ENCODE measurements at places on chromosomes 12 and 14.

DNA sequence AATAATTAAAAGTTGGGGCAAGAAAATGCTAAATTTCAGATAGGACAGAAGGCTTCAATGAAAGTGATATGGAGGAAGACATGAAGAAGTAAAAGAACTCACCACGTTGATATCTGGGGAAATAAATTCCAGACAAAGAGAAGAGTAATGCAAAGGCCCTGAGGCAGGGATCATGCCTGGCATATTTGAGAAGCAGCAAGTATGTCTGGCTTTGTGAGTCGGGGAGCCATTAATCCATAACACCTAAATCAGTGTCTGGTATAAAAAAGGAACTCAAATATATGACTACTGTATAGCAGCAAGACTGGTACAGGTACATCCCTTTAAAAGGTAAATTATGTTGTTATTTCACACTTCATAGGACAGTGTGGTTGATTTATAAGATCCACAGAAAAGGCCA lies 16.4 kb downstream of the BAZ1A start:
- H3K27ac ChIP-seq, result no peak overlapping the region
- H3K36me3 ChIP-seq, result peaks cover 52% of the 10 kb centered on the region
- peaks cover 33% of the 10 kb centered on the region for H3K4me1 ChIP-seq
- H3K27me3 ChIP-seq, result no peaks in the 10 kb centered on the region

DNA sequence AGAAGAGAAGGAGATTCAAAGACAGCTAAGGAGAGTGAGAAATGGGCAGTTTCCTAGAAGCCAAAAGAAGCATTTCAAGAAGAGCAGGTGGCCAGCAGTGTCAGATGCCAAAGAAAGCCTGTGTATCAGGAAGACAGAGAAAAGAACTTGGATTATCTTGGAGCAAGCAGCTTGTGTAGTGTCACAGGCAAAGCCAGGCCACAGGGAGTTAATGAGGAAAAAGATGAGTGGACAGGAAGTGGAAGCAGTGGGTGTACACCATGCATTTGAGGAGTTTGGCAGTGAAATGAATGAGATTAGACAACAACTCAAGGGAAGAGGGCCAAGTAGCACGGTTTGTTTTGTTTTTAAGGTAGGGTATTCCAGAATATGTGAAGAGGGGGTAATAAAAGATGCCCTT lies 5.6 kb upstream of the MYH7 start:
- peaks cover 3% of the 10 kb centered on the region for H3K36me3 ChIP-seq
- peaks cover 21% of the 10 kb centered on the region for H3K27me3 ChIP-seq
- no peak overlapping the region for H3K27ac ChIP-seq
- H3K4me1 ChIP-seq, result no peaks in the 10 kb centered on the region
- no peak overlapping the region for H3K4me3 ChIP-seq
- DNase-seq, result no peak

DNA sequence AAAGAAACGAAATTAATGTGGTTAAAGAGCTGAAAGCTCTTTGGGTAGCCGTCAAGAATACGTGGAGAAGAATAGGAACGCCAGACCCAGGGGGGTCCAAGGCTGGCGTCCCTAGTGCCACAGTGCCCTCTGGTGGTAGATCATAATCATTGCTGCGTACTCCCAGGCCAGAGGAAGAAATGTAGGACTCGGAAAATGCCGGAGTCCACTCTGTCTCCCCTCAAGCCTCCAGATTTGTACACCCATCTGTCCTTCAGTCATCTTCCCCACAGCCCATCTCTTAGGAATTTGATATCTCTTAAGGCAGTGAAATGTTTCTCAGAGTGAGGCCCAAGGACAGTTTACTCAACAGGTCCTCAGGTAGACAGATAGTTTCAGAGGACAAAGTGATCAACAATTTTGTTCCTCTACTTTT lies 25.4 kb upstream of the PLEKHG6 start:
- H3K27me3 ChIP-seq, result peaks cover 26% of the 10 kb centered on the region
- no peak overlapping the region for H3K4me3 ChIP-seq
- peaks cover 4% of the 10 kb centered on the region for H3K36me3 ChIP-seq
- peaks cover 4% of the 10 kb centered on the region for H3K4me1 ChIP-seq
- no peak overlapping the region for H3K27ac ChIP-seq

GRCh38 chr12:5864301-5864700 lies 80.8 kb downstream of the ANO2 start:
- no peaks in the 10 kb centered on the region for H3K4me1 ChIP-seq
- H3K36me3 ChIP-seq, result no peaks in the 10 kb centered on the region
- no peak overlapping the region for H3K27ac ChIP-seq
- H3K4me3 ChIP-seq, result no peak overlapping the region
- peaks cover 21% of the 10 kb centered on the region for H3K27me3 ChIP-seq

DNA sequence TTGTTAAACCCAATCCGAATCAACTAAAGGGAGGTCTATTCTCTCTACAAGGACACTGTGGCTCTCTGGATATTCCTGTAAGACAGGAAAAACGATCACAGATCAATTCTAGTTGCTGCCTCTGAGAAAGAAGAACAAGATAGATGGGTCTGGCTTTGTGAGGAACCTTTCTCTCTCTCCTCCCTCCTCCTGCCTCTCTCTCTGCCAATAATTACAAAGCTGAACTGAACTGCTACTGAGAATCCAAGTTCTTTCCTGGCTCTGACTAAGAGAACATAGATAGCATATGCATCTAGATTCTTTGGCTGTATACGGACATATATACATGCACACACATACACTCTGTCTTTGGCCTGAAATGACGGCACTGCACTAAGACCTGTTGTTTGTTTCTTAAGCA lies 27.6 kb downstream of the ETV6 start:
- H3K27ac ChIP-seq, result no peak overlapping the region
- H3K4me3 ChIP-seq, result no peak overlapping the region
- H3K36me3 ChIP-seq, result peaks cover 3% of the 10 kb centered on the region
- H3K27me3 ChIP-seq, result no peaks in the 10 kb centered on the region

GRCh38 chr14:20662968-20663732 lies 21.2 kb upstream of the RNASE4 start:
- H3K4me3 ChIP-seq, result peak overlapping the region; percentile 88
- H3K4me1 ChIP-seq, result peaks cover 26% of the 10 kb centered on the region
- peaks cover 18% of the 10 kb centered on the region for H3K36me3 ChIP-seq
- H3K27me3 ChIP-seq, result peaks cover 9% of the 10 kb centered on the region
- peak; percentile 76 for DNase-seq

Measured in effector memory CD8-positive, alpha-beta T cell (primary cell).